ENCODE measurements at places on chromosomes 7 and 10.

DNA sequence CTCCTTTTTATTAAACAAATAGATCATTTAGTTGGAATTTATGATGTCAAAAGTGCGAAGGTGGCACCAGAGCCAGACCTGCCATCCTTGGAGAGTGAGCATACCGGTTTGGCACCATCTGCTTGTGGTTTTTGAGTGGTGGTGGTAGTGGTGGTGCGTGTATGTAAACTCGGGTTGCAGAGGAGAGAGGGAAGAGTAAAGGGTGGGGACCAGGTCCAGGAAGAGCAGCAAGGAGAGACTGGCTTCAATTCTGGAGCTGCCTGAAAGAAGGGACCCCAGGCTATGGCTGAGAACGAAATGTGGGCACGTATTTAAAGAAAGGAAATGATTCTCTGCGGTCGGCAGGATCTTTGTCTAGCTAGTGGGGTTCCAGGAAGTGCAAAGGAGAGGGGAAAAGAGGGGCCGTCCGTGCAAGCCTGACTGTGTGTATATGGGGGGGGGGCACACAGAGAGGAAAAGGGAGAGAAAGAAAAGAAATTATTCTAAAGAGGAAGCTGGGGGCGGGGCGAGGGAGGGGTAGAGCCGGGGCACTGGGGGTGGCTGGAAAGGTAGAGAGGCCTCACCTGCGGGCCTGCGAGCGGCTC is 448 bp upstream of the GOLGA7B start:
- DNase-seq: no peak

GRCh38 chr10:104515678-104516199 is 125.4 kb upstream of the SORCS3 start:
- DNase-seq: no peak

DNA sequence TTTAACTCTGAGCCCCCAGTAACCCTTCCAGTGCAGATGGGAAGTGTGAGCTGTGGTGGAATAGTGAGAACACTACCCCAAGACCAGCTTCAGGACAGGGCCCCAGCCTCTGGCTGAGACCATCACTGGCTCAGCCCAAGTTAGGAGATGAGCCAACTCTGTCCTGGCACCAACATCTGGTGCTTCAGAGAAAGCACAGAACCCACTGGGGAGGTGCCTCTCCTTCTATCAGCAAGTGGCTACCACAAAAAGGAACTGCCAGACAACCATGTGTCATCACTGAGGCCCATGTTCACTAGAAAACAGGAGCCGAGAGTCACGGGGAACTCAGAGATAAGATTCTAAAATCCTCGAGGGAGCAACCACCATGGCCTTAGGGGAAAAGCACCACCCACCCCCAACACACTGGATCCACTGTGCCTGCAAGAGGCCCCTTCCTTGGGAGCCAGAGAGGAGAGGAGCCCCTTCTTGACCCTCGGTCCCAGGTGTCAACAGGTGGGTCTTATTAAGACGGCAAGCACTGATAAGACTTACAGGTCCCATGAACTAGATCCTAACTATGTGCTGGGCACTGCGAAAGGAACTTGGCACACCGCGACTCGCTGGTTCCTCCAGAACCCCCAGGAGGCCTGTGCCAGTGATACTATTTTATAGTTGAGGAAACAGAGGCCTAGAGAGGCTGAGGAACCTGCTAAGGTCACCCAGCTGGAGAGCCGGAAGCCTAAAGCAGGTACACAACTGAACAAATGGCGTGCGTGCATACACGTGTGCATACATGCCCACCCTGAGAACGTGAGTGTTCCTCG is 102.7 kb downstream of the FAM53B start:
- no peak for DNase-seq

GRCh38 chr10:4108693-4109092 is 323.7 kb upstream of the KLF6 start:
- no peak for DNase-seq

DNA sequence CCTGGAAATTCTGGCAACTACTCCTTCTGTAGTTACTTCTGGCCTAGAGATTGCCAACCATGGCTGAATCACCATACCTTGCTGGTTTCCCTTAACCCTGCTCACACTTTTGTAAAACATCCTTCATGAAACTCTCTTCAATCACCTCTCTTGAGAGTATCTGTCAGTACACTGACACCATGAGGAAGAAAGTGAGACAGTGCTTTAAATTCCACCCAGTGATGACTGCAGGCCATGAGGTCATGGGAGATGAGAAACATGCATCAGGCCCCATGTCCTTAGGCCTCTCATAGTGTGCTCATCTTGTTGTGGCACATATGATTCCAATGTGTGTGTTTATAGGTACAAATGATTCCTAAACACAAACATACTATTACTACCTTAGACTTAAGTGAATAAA is 24.6 kb upstream of the NAMPT start:
- no peak for DNase-seq

DNA sequence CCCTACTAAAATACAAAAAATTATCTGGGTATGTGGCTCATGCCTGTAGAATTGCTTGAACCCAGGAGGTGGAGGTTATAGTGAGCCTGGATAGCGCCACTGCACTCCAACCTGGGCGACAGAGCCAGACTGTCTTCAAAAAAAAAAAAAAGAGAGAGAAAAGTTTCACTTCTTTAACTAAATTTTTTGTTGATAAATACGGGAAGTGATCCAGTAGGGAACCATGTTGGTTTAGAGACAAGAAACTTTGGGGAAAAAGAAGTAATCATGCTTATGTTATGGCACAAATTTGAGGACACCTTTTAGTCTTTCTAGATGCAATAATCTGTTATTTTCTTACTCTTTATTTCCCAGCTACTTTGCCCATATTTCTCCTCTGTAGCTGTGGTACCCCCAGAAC is 309.7 kb downstream of the TYW1 start:
- DNase-seq: no peak

All from left kidney (tissue), 8 donors.